Kidney epithelial cell (primary cell): ENCODE measurements at places on chromosomes 11 and 22. TPM values are rescaled to one million over a fixed set of nuclear protein-coding genes. Genes with fewer than 3 reads are reported as not detected.

Gene CYTH4
- not detected in 2 replicates for total RNA-seq

Gene APOA4
- total RNA-seq = not detected in 2 replicates

Gene APLNR
- not detected in 2 replicates for total RNA-seq

Gene CCDC89
- total RNA-seq = 2.0 and 2.2 TPM in 2 replicates

Gene AIP
- 45.9 and 55.9 TPM in 2 replicates for total RNA-seq

Gene HSPA8
- total RNA-seq = 1,290 and 1,738 TPM in 2 replicates

Gene C1QTNF4
- total RNA-seq = 2.1 and 7.1 TPM in 2 replicates

Gene THRSP
- total RNA-seq = not detected in 2 replicates

Gene MACROD1
- total RNA-seq = 12.3 and 23.5 TPM in 2 replicates

Gene GLYAT
- not detected in 2 replicates for total RNA-seq

Gene MS4A12
- total RNA-seq = not detected in 2 replicates

Gene PPP6R3
- 71.7 and 82.6 TPM in 2 replicates for total RNA-seq

Gene KRTAP5-1
- total RNA-seq = not detected in 2 replicates

Gene USP2
- 1.6 and 2.0 TPM in 2 replicates for total RNA-seq

Gene CTSW
- total RNA-seq = not detected in 2 replicates

Gene GLYATL2
- 0.13 and 0.68 TPM in 2 replicates for total RNA-seq

Gene MICAL2
- 361 and 367 TPM in 2 replicates for total RNA-seq

Gene CECR2
- total RNA-seq = 6.2 and 7.4 TPM in 2 replicates

Gene PLCB3
- total RNA-seq = 25.4 and 32.5 TPM in 2 replicates

Gene FIBP
- total RNA-seq = 142 and 144 TPM in 2 replicates

Gene NRIP3
- total RNA-seq = 20.5 and 24.0 TPM in 2 replicates

Gene LINC01488
- total RNA-seq = not detected in 2 replicates

Gene OR56B1
- total RNA-seq = not detected in 2 replicates

Gene TBX10
- total RNA-seq = not detected in 2 replicates

Gene OR5A1
- not detected in 2 replicates for total RNA-seq

Gene LRRC74B
- total RNA-seq = not detected in 2 replicates

Gene CASP5
- not detected in 2 replicates for total RNA-seq

Gene OR51B4
- not detected in 2 replicates for total RNA-seq

Gene SEPTIN3
- 1.9 and 2.5 TPM in 2 replicates for total RNA-seq

Gene ZP1
- total RNA-seq = not detected in 2 replicates

Gene CD82
- total RNA-seq = 46.1 and 47.3 TPM in 2 replicates

Gene CXCR5
- total RNA-seq = under 0.01 and 0.14 TPM in 2 replicates

Gene RAG2
- total RNA-seq = not detected in 2 replicates

Gene TIGD3
- total RNA-seq = 0.89 and 1.3 TPM in 2 replicates

Gene ADM2
- 27.3 and 29.0 TPM in 2 replicates for total RNA-seq

Gene C11orf86
- total RNA-seq = not detected in 2 replicates

Gene PHETA2
- total RNA-seq = 4.6 and 8.7 TPM in 2 replicates

Gene DBX1
- total RNA-seq = not detected in 2 replicates

Gene PDE3B
- total RNA-seq = 3.1 TPM in 2 replicates

Gene IRF7
- total RNA-seq = 60.2 and 78.7 TPM in 2 replicates
